NCI-H2081 (cell line): ENCODE measurements at places on chromosomes 12 and 14.

GRCh38 chr12:93877446-93877845 is 200.3 kb downstream of the CRADD start:
- DNase-seq: no peak

DNA sequence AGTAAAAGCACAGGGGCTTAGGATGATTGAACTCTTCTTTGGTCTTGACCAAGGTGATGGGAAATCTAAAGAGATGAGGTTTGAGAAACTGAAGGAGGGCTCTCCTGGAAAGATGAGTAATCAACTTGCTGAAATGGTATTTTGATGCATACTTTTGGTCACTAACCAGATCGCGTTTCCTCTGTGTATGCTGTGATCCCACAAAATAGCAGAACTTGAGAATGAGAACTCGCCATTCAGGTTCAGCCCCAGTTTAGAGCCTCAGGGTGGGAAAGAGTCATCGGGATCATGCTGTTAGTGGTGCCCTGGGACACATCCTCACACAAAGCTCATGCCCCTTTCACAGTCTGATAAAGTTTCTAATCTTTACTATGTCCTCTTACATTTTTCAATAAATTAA is 488.8 kb downstream of the ETNK1 start:
- no peak for DNase-seq

- DNase-seq: no peak
These were observed 102.1 kb downstream of the ERGIC2 start for GRCh38 chr12:29278673-29279420.

DNA sequence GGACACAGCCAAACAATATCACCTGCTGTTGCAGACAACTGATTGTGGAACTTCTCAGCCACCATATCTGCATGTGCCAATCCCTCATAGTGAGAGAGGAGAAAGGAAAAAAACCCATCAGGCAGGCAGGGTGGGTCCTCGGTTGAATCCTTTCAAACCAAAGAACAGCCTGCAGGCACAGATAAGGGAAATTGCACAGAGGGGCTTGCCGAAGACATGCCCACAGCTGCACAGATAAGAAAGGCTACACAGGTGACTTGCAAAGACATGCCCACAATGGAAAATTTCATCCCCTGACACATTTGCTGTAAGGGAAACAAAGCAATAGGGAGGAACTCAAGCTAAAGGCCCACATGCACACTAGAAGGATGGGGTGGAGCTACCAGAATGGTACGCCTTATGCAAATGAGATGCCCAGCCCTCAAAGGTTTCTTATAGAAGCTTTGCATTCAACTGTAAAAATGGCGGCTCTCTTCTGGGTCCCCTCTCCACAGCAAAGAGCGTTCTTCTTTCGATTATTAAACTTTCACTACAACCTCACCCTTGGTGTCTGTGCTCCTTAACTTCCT is 170.0 kb upstream of the TMPO start:
- DNase-seq: no peak

DNA sequence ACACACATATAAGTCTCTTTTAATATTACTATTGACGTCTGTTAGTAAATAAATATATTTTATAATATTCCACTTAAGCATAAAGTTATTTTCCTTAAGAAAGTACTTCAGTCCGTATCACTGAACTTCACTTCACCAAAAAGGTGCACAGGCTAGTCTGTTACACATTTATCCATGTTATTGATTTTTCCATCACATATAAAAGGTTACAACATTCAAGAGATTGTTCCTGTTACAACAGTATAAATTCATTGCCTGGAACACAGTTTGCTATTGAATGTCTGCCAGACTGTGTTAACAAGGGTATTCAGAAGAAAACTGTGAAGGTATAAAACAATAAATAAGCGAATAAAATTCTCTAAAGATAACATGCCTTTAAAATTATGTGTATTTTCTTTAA is 175.9 kb downstream of the NTS start:
- DNase-seq: no peak

DNA sequence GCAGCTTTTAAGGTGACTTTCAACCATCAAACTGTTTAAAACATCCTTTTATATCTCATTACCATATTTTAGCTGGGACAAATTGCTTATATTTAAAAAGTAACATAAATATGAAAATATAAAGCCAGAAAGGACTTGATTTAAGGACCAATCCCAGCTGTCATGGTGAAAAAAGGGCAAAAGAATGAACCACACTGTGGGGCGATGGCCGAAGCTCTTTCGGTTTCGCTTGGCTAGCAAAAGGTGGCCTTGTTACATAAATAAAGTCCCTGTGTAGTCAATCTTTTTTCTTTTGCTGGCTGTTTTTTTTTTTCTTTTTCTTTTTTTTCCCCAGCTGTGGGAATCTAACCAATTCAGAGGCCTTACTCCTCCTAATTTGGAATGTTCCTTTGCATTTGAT is 50.9 kb downstream of the FBXO33 start:
- DNase-seq: no peak

DNA sequence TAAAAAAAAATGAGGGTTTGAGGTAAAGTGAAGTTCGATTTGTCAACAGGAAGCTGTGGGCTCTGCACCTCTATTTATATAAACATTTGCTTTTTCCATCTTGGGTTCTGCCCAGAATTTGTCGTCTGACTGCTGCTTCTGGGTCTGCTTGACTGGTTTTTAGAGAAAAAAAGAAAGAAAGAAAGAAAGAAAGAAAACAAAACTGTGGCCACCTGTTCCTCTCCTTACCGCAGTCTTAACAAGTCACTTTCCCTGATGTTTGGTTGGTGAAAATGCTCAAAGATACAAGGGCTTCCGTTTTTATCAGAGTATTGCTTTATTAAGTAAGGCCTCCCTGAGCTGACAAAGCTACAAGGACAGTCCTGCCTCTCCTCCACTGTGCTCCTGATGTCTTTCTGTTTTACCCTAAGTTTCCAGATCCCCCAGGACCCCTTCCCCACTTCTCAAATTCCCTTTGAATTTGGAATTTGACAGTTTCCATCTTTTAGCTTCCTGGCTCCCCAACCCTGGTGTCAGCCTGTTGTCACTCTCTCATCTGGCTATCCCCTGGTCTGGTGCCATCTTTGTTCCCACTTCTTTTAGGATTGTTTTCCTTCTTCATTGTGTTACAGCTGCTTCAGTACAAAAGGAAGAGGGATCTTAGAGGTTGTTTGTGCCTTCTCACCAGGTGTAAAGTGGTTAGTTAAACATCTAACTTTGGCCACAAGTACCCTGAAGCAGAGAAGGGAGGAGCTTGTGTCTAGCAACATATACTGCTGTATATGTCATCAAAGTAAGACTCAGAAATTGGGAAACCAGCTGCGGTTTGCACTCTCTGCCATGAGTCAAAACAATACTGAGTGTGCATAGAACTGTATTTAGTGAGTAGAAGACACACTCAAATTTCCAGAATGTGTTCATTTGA is 18.0 kb downstream of the MFAP5 start:
- no peak for DNase-seq

GRCh38 chr12:13146336-13146938 is 43.0 kb upstream of the GSG1 start:
- DNase-seq: no peak

DNA sequence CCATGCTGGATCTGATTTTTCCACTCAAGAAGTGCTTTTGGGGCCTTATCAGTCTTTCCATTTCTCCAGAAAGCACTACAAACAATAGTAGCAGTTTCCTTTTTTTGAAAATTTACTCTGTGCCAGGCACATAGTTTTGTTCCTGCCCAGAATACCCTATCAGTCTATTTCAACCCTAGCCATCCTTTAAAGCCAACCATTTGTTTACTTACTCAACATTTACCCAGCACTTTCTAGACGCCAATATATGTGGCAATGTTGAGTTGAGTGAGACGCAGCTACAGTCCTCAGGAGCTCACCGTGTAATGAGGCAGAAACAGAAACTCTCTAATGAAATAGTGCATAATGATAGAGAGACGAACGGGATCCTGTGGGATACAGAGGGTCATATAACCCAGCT is 32.9 kb upstream of the CHST11 start:
- DNase-seq: no peak

- no peak for DNase-seq
These were observed 25.9 kb downstream of the SYNDIG1L start for GRCh38 chr14:74400031-74400685.

GRCh38 chr12:43453761-43454160 is 98.2 kb downstream of the ADAMTS20 start:
- no peak for DNase-seq

DNA sequence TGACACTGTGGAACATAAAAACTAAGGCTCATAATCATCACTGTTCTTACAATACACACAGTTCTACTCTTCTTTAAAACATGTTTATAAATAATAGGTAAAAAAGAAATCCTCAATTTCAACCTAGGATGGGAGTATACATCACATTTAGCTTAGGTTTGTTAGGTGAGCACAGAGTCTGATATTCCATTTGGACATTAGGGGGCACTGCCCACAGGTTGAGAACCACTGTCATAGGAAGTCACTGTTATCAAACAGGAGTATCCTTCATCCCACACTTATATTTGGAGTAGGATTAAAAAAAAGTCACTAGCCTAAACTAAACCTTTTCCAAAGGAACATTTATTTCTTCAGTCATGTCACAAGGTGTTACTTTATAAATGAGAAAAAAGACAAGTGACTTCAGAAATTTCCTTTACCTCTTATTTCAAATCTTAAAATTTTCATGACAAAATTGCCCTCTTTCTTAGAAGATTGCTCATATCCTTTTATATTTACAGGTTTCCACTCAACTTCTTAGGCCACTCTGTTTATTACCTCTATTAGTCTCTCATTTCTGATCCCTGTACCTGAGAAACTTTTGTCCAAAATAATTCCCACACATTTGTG is 240.6 kb downstream of the CPNE8 start:
- DNase-seq: peak; percentile 19

- no peak for DNase-seq
These were observed 212.1 kb downstream of the GRIN2B start for GRCh38 chr12:13769273-13769672.

DNA sequence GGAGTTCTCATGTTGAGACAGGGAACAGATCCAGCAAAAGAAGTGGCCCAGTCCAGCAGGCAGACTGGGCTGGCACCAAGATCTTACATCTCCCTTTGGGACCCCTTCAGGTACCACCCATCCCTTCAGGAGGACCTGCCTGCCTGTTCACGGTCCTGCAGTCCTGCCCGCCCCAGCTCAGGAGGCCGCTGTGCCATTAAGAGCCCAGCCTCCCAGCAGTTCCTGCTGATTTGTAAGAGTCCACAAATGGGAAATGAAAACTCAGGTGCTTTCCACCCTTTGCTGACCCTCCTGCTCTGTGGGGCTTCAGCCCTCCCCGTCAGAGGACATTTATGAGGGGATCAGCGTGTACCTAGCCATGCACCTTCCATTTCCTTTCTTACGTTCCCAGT is 39.5 kb downstream of the C14orf132 start:
- DNase-seq: no peak

GRCh38 chr14:39977198-39977597 is 545.0 kb upstream of the FBXO33 start:
- DNase-seq: peak; percentile 92

- DNase-seq: no peak
These were observed 41.4 kb upstream of the AMIGO2 start for GRCh38 chr12:47121146-47121545.

- DNase-seq: no peak
These were observed 33.5 kb downstream of the CCNK start for GRCh38 chr14:99514552-99515300.

DNA sequence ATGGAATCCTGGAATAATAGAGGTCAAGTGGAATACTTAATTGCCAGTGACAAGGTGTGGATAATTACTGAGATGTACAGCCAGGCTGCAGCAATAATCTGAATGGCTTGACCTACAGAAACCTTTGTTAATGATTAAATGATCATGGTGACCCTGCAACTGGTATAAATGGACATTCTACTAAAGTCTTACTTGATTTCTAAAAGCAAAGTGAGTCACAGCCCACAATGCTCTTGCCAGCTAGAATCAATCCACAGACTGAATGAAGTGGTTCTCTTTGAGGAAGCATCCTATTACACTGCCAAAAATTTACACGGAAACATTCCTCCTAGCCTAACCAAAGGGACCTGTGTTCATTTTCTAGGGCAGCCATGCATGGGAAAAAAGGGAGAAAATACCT is 518.5 kb downstream of the SOX5 start:
- DNase-seq: no peak

DNA sequence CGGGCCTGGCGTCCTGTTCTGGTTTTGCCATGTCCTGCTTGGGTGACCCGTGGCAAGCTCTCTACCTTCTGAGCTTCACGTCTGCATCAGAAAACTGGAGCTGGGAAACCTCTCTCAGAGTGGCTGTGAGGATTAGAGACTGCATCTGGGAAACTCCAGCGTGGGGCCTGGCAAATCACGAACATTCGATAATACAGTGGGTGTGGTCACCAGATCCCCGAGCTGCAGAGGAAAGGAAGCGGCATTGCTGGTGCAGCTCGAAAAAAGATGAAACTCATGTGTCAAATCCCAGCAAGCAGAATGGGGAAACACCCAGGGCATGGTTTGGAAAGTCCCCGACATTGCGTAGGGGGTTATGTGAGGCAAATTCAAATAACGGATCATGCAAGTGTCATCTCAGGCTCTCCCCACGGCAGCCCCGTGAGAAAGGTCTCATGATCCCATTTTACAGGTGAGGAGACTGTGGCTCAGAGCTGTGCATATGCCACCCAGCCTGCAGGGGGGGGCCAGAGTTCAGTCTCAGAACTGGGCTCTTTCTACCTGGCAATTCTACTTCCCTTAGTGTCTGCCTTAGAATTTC is 98.1 kb upstream of the VRK1 start:
- no peak for DNase-seq

DNA sequence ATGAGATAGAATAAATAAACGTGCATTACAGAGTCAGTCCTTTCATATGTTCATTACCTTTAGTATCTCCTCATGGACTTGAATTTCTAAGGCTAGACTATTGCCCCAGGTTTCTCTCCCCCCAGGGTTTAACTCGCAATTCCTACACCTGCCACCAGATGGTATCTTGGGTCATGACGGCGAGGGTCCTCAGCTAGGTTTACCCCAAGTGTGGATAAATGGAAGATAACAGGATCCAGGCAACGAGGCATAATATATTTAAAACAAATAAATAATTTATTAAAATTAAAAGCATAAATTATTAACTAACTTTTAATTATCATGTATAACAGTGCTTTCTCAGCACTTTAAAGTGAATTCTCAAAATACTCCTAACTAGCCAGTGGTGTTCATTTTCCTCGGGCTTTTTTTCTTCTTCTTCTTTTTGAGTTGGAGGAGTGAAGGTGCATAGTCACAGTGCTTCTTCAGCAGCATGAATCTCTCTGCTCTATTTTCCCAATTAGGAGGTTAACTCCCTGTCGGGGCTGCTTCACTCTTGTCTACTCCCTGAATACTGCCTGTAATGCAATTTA is 243.5 kb upstream of the CAND1 start:
- DNase-seq: peak; percentile 59
